NCI-H1048 (cell line): ENCODE measurements at places on chromosomes 7 and 10.

DNA sequence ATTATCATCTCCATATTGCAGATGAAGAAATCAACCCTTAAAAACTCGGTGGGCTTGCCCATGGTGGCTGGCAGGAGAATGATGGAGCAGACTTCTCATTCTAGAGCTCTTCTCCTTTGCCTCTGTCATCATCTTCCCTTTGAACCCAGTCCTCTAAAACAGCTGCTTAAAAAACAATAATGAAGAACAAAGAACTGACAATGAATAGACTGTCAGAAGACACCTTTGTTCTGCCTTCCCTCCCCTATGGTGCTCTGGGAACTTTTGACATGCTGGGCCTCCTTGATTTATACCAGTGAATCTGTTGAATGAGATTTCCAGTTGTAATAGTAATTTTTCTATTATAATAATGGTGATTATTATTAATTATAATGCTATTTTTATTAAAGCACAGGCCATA lies 103.0 kb downstream of the SORCS3 start:
- no peak for DNase-seq

GRCh38 chr10:33093362-33093761 lies 135.3 kb upstream of the ITGB1 start:
- DNase-seq: no peak

GRCh38 chr10:114195079-114195478 lies 15.9 kb downstream of the TDRD1 start:
- DNase-seq: no peak

DNA sequence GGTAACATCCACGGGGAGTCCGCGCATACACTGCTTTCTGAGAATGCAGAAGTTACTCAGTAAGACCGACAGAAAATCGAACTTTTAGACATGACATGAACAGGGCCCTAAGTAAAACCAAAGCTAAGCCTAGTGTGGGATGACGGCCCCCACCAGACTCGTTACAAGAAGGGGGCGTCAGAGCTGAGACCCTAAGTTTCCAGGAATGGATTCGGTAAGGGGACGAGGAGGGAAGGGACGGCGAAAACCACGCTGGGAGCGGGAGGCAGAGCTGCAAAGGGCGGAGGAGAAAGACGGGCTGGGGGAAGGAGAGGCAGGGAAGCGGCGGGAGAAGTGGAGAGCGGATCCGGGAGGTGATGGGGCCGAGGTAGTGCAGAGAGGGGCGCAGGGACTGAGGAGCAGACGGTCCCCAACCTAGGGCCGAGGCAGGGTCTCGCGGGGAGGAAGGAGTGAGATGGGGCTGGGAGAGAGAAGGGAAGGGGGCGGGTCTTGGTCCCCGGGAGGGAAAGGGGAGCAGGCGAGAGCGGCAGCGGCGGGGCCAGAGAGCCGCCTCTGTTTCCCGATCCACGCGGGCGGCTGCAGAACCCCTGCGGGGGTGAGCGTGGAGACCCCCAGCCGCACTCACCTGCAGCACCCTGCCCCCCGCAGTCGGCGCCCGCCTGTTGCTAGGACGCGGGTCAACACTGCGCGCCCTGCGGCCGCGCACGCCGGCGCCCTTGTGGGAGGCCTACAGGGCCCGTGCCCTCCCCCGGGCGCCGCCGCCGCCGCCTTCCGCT lies 513 bp downstream of the ODAD2 start:
- DNase-seq: no peak

- DNase-seq: no peak
Observed at GRCh38 chr10:19576576-19576975, 239.7 kb upstream of the PLXDC2 start.

- no peak for DNase-seq
Observed at GRCh38 chr7:118563311-118563710, 338.8 kb downstream of the ANKRD7 start.

GRCh38 chr10:124090601-124091209 lies 2.7 kb downstream of the CHST15 start:
- no peak for DNase-seq

GRCh38 chr10:1706711-1707110 lies 30.6 kb downstream of the ADARB2 start:
- no peak for DNase-seq

GRCh38 chr10:24908793-24909423 lies 43.5 kb downstream of the PRTFDC1 start:
- DNase-seq: no peak

DNA sequence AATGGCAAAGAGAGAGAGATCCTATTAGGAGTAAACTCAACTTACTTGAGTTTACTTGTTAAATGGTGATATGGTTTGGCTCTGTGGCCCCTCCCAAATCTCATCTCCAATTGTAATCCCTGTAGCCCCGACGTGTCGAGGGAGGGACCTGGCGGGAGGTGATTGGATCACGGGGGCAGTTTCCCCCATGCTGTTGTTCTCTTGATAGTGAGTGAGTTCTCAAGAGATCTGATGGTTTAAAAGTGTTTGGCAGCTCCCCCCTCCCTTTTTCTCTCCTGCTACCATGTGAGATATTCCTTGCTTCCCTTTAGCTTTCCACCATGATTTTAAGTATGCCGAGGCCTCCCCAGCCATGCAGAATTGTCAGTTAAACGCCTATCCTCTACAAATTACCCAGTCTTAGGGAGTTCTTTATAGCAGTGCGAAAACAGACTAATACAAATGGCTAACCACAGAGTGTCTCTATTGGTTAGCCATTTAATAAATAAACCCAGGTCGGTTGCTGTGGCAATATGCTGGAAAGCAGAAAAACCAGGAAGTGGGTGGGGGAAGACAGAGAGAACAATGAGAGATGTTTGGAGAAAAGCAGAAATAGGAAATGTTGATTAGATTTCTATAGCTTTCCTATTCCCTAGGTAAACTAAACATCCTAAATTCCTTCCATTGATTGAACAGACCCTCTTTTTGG lies 3.0 kb upstream of the STMP1 start:
- DNase-seq: no peak

DNA sequence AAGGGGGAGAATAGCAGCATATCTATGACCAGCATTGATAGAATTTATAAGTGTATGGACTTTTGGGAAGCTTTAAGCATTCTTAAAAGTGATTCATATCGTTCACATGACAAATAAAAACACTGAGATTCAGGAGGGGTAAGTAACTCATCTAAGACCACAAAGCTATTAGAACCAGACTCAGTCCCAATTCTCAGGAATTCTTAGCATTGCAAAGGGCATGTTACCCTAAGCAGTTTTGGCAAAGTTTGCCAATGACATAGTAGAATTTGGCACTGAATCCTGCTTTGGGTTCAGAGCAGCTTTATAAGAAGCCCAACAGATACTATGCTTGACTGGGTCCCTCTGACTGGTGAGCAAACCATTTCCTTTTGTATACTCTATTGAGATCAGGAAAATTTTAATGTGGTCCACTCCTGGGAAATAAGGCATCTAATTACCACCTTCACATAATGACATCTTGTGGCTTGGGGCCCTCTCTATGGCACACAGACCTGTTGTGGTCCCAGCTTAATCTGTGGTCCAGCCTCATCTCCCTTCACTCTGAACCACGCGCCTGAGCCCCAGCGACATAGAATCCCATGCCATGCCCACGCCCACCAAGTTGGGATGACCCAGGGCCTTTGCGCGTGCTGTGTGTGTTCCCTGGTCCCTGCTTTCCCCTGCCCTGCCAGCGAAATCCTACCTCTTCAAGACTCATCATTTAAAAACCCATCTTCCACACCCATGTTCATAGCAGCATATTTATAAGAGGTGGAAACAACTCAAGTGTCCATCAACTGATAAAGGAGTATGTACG lies 37.5 kb upstream of the DOCK1 start:
- DNase-seq: no peak

GRCh38 chr7:146875237-146875785 lies 758.7 kb downstream of the CNTNAP2 start:
- no peak for DNase-seq

GRCh38 chr10:48604991-48605508 lies at the start of gene ARHGAP22:
ARHGAP22 (minus strand) TSS chr10:48605073; CDS start chr10:48604796, 277 bp downstream.
- no peak for DNase-seq

DNA sequence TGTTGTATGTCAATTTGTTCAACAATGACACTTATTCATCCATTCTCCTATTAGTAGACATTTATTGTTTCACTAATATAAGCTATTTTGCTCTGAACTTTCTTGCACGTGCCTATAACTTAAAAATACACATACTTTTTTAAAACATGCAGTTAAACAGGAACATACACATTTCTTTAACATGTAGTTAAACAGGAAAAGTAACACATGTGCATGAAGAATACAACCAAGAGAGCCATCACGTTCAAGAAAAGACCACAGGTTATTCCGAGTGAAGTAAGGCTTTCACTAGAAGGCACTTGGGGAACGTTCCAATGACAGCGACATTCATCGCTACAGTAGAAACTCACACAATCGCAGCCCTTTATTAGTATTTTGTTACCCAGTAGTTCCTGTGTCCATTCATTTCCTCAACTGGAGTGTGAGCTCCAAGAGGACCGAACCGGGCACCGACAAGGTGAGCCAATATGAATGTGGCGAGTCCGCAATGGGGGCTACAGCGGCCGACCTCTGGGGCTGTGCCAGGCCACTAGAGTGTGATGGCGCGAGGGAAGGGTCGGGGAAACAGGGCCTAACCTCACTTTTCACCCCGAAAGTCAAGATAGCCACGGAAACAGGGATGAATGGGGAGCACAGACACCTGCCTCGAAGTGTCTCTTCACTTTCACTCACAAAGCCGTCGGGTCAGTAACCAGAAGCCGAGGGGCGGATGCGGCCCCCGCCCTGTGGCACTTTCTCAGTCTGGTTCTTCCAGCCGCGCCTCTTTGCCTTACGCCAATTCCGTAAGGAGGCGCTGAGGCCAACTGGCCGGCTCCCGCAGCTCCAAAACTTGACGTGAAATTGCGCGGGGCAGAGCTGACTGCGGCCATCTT lies 775 bp upstream of the SEPTIN7 start:
- peak; percentile 63 for DNase-seq

DNA sequence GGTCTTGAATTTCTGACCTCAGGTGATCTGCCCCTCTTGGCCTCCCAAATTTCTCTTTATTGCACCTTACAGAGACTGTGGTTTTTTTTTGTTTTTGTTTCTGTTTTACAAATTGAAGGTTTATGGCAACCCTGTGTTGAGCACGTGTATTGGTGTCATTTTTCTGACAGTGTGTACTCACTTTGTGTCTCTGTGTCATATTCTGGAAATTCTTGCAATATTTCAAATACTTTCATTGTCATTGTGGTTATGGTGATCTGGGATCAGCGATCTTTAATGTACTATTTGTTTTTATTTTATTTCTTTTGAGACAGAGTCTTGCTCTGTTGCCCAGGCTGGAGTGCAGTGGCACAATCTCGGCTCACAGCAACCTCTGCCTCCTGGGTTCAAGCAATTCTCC lies 89.8 kb downstream of the PRTFDC1 start:
- no peak for DNase-seq

DNA sequence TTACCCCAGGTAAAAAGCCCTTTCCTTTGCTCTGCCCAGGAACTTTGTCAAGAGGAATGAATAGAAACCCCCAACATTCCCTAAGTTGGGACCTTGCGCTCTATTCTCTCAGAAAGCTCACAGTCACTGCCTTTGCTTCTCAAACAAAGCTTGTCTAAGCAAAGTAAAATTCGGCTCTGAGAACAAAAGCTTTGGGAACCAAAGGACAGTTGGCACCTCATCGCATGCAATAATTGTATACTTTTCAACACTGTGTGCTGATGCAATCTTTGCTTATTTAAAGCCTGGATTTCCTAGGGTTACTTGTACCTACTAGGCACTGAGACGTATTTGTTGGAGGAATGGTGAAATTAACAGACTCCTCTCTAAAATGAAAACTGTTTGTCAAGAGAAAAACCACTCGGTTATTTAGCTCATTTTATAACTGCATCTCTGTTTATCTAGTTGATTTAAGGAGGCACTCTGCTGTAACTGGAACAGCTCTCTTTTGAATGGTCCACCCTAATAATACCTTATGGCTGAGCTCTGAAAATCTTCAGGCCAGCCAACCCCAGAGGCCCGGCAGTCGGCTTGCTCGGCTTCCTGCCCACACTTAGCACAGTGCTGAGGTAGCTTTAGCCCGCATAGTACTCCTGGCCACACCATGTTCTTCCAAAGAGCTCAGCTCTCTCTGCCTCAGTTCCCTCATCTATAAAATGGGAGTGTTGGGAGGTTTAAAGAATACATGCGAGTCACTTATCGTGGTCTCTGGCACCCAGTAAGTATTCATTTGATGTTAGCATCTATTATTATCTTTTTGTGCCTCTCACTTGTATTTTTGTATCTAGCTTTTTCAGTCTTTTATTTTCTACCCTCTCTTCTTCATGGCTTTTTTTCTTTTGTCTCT lies 80.2 kb upstream of the PRR15 start:
- no peak for DNase-seq

DNA sequence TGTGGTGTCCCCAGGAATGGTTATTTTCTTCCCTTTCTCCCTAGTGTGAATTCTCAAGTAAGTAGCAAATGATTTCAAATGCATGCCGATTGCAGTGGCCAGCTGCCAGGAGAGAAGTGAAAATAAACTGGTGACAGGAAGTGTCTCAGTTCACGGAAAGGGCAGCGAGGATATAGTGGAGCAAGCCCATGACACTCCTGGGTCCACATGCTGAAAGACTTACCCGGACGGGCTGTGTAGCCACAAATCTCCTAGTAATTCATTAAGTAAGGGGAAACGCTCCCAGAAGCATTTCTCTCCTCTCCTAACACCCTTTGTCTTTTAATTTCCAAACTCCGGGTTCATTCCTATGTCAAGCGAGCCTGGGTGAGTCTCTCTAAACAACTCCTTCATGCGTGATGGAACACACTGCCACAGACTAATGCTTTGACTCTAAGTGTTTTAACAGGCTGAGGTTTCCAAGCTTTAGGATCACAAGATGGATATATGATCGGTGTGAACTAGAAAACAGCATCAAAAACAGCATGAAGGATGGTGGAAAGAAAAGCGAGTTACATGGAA lies 125.6 kb downstream of the CYP26A1 start:
- no peak for DNase-seq

GRCh38 chr7:117673367-117673766 lies 193.5 kb downstream of the CFTR start:
- DNase-seq: no peak

DNA sequence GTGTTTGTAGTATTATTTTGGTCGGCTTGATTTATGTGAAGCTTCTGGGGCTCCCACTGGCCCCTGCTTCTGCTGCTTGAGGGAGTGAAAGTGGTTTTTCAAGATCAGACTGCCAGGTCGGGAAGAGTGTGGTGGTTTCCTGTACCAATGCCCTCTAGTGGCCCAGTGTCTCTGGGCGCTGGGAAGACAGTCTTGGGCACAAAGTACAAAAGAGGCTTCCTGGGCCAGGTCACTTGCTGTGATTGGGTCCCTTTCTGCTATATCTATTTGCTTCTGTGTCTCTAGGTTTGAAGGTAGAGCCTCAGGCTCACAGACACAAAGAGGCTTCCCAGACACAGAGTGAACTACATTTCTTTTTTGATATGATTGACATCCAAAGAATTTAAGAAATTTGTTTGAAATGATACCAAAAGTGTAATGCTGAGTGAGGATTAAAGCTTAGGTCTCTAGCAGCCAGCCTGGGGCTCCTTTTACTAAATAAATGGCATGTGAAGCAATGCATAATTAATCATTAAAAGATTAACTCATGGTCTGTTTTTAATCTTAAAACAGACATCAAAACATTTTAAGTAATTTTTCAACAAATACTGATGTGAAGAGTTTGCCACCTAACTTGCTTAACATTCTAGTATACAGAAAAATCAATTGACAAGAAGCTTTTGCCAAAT lies 36.3 kb downstream of the ABCB1 start:
- DNase-seq: no peak
